ENCODE measurements at places on chromosomes 6 and 20. TPM values are rescaled to one million over a fixed set of nuclear protein-coding genes. Genes with fewer than 3 reads are reported as not detected.

LRRC1 gene
- total RNA-seq: 4.4 TPM

DEFB128 gene
- not detected for total RNA-seq

TLDC2 gene
- total RNA-seq: not detected

SASH1 gene
- total RNA-seq: 1.6 TPM

TRIM40 gene
- total RNA-seq: not detected

Measured in T-helper 1 cell treated with Interleukin-12 subunit alpha and Interleukin-12 subunit beta and Interleukin-4 antibody, amounts not matched to agents 30 ng/mL and 1 ng/mL, for 36 hours (primary cell).